ENCODE measurements at places on chromosomes 11 and 22.

- no peak for DNase-seq
Measured at GRCh38 chr11:45436118-45436517, 150.0 kb upstream of the SYT13 start.

GRCh38 chr11:57647960-57648800 lies 1.5 kb downstream of the YPEL4 start:
- DNase-seq = no peak

DNA sequence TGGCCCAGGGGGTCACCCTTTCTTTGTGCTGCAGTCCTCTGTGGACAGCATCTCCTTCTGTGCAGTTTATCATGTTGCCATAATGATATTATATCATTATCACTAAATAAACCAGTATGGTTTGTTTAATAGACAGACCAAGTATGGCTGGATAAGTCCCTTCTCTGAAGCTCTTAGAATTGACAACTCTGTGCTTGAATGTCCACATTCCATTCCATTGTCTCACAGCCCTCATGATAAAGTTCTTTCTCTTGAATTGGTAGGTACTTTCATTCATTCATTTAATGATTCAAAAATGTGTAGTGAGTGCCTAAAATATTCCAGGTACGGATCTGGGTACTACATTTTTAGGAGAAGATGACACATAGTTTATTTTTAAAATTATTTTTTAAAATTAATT lies 7.8 kb downstream of the RPS6KA4 start:
- no peak for DNase-seq

GRCh38 chr22:44972363-44973083 lies 37.3 kb downstream of the PHF21B start:
- no peak for DNase-seq

- no peak for DNase-seq
Measured at GRCh38 chr11:92702037-92702804, 267.2 kb upstream of the MTNR1B start.

DNA sequence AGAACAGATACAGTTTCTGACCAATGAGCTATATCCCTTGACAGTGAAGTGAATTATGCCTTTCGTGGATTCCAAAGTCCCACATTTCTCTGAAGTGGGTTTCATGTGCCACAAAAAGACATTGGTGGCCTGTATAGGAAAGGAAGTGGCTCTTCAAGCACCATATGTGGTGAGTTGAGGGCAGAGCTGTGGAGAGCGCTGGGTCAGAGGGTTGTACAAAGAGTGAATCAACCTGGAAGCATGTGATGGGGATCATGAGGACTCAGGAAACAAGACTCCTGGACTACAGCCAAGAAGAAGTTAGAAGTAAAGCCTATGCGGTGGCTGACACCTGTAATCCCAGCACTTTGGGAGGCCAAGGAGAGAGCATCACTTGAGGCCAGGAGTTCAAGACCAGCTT lies 579 bp upstream of the SLC5A4 start:
- DNase-seq = no peak

DNA sequence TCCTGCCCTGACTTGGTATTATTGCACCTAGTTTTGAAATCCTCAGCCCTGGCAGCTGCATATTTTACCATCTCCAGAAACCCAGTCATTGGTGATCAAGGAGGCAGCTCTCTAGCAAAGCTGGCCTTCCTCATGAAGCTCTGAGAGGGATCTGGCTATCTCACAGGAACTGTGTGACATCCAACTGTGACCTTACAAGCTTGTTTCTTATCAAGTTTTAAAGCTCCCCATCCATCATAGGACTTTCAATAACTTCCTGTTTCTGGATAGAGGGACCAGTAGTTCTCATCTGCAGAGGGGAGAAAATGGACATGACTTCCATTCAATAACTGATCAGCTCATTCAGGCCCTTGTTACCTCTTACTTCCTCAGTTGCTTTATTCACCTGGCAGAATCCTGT lies 18.2 kb downstream of the CALCA start:
- DNase-seq = no peak
